ENCODE measurements at places on chromosomes 4 and X.

DNA sequence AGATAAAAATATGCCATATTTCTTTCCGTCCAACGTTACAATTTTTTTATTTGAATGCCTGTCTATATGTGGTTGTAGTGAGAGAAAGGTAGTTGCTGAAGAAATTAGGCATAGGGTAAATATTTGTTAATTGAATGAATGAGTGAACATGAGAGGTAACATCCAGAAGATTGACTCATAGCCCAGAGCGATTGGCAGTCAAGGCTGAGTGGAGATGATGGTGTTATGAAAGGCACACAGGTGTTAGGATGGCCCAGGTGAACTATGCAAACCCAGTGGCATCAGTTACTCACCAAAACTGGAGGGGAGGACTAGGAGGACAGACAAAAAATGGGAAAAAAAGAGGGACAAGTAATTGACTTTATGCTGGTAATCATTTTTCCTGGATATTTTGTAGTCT, 31.7 kb upstream of the SPRY1 start:
- no peak for DNase-seq

DNA sequence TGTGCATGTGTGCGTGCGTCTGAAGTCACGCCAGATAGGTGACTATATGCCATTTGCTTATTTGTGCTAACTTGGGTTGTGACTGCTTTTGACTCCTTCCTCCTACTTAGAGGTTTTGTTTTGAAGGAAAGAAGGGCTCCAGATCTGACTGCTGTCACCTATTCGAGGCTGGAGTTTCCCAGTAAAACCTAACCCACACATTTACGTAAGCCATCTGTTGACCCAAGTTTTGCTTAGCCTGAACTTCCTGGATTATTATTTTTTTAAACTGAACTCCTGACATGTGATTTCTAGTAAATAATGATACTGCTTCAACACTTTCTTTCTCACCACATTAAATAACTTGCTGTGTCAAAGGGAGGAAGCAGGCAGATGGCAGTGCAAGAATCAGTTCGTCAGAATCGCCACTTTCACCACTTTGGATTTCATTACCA, 41.5 kb downstream of the DTHD1 start:
- DNase-seq: no peak

GRCh38 chrX:105821471-105822121, 743 bp upstream of the NRK start:
- DNase-seq: no peak

DNA sequence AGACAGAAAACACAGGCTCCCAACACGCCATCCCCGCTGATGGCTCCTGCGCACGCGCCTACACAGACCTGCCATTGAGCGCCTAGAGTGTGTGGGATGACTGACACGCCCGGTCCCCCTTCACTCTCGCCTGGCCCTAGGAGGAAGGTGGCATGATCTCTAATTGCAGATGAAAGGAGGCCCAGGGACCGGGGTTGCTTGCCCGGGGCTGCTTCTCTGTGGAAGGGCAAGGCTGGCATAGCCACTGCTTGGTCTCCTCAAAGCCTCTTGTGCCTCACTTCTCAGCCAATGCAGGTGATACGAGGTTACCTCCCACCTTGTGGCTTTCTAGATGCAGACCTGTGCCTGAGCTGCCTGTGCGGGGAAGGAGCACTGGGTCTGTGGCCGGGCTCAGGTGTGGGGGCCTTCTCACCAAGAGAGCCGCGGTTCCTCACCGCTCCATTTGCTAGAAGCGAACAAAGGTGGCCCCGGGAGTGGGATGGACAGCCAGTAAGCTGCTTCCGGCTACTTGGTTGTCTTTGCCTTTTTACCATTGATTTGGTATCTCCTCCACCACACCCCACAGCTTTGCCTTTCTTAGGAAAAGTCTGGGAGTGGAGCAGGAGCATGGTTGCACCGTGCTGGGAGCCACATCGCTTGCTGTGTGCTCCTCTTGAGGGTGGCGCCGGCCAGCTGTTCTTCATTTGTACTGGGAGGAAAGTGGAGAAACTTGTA, 47.0 kb downstream of the TBC1D14 start:
- no peak for DNase-seq

GRCh38 chr4:142077048-142077447, 440.7 kb downstream of the IL15 start:
- no peak for DNase-seq

DNA sequence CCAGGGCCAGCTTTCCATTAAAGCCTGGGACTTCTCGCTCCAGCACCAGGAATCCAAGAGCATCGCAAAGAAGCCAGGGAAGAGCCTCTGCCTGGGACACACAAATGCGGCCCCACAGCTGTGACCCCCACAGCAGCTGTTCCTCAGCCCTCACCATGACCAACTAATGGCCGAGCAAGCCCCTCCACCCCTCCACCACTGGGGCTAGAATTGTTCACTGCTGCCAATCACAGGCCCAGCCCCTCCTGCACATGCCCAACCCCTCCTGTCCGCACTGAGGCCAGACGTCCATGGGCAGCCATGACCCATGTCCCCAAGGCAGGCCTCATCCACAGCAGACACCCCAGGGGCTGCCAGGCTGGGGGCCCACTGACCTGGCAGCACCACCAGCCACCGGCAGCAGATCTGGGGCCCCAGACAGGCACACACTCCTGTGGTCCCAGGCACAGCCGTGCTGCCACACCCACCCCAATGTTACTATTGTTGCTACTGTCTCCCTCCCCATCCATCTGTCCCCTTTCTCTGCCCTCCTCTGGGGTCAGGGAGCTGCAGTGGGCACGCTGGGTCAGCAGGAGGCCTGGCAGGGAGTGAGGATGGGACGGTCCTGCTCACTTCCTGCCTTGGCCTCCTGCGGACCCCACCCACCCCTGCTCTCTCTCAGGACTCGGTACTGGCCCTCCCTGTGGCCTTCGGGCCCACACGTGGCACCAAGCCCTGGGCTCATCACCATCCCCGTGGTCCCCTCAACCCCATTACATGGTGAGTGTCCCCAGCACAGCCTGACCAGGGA, 56.0 kb downstream of the ZFYVE28 start:
- no peak for DNase-seq

DNA sequence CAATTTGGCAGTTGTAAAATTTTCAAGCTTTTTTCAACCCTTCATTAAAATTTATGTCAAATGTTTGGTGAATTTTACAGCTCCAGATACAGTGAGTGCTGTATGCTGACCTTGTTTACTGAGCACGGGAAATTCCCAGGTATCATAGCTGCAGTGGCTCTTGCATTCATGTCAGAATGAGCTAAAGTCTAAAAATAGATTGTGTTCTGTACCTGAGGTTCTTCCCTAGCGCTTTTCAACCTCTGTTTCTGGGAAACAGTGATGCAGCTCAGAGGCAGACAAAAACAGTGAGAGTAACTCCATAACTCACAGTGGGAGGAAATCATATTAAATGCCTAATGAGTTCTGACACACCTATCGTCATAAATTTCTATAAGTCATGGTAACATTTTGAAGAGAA, 393.8 kb upstream of the GNPDA2 start:
- DNase-seq: no peak

DNA sequence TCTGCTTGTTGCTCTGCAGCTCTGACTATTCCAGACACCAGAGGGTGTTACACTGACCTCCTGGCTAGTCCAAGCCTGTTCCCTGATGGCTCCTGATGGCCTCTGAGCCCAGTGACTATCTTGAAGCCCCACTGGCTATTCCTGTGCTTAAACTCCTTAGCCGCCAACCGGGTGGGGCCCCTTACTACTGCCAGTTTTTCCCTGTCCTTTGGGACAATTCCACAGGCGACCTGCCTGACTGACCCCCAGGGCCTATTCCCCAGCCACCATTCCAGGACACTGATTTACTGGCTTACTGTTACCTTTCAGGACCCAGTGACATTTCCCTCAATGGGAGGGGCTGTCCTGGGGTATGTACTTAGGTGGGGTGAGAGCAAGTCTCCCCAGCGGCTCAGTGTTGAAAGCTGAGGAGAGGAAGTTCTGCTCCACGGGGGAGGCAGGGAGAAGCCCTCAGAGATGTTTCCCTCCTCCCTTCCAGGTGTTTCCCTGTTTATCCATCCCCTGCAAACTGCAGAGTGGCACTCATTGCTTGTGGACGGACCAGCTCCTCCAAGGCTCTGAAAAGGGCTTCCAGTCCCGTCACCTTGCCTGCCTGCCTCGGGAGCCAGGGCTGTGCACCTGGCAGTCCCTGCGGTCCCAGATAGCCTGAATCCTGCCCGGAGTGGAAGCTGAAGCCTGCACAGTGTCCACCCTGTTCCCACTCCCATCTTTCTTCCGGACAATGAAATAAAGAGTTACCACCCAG, 4.0 kb downstream of the TIMP1 start:
- DNase-seq: no peak

- no peak for DNase-seq
Measured at GRCh38 chrX:77505227-77505626, 58.0 kb downstream of the FGF16 start.

DNA sequence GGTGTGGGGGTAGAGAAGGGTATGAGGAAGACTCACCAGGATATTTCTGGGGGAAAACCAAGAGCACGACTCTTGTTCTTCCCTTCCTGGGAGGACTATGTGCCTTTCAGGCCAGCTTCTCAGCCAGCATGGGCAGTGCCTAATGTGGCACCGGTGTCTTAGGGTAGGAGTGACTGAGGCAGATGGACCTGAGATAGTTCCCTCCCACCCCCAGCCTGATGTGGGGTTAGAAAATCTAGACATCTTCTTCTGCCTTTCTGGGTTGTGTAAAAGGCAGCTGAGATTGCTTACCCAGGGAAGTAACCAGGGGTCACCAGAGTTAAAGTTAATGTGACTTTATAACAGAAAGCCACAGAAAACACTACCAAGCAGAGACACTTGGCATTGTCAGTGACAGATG, 127.3 kb downstream of the TMA16 start:
- DNase-seq: no peak

DNA sequence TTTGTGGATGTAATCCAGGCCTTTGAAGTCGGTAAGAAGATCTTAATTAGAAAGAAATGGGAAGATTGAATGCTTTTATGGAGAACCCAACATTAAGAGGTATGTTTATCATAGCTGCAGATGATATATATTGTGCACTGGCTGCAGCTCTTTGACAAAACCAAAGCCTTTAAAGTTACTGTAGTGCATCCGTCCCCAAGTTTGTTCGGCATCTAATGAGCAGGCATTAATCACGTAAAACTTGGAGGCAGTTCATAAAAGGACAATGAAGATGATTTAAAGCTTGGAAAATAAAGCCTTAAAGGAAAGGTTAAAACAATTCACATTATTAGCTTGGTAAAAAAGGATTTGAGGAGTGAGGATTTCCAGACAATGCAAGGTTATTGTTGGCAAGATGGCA, 150.8 kb upstream of the ARX start:
- no peak for DNase-seq

DNA sequence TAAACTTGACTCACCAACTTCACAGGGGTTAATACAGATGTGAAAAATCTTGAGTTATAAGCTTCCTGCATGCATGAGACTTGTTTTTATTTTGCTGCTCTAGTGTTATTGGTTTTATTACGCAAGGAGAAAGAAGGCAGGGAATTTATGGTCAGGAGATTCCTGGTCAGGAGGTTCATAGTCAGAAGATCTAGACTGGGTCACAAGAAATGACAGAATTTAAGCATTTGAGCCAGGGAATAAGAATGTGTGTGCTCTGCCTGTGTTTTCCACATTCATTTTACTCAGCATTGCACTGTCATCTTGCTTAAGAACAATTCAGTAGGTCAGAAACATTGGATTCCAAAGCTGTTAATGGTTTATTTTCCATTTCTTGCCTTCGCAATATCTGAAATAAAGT, 2522.1 kb downstream of the ARAP2 start:
- no peak for DNase-seq

DNA sequence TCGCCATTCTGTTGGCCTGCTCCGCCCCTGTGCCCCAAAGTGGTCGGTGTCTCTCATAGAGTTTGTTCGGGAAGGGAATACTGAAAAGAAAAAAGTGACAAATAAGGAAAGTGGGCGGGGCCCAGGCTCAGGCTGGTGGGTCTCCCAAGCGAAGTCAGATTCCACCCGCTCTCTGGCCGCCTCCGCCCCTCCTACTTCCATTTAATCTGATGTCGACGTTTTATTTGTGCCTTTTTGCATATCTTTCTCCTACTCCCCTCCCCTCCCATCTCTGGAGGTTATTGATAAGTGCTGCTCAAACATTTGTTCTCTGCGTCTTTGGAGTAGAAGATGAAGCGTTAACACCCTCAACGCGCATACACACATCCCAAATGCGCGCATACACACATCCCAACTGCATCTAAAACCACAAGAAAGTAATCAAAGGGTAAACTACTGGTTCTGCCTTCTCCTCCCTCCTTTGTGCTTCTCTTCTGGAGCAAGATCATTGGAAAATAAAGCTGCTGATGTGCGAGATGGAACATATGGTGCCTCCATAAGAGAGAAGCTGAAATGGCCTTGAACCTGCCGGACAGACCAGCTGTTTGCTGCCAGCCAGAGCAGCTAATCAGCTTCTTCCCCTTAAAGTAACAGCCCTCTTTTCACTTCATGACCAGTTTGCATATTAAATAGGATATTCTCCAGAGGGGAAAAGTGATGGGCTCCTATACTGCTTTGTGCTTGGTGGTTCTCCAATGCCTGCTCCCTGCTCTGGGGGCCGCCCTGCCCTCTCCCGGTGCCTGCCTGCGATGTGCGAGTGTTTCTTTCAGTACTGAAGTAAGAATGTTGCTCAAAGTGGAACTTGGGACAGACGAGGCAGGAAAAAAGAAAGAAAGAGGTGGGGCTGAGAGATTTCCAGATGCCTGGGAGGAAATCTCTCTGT, 3.1 kb downstream of the MAMLD1 start:
- DNase-seq: peak; percentile 79

GRCh38 chr4:77818073-77818601, 1.0 kb downstream of the CNOT6L start:
- DNase-seq: peak; percentile 83

DNA sequence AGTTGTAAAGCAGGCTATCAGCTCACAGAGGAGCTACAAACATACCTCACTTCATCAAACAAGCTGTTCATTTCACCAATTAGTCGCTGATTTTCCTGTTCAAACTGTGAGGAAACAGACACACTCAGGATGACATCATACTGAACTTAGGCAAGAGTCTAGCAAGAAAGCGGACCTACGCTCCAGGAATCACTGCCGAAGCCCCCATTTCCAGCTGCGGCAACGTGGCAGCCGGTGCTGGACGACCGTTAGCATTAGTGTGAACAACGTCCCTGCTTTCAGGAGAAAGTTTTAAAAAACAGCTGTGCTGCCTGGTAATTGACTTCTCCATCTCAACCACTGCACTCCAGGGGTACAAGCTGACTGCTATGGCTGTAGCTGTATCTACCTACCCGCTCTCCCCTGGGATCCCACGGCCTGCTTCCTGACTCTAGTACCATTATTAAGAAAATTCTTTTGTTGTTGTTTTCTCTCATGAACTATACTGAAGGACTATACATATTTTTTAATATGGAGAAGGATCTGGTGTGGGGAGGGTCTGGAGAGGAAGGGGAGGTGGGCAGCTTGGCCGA, 38.3 kb downstream of the NSG1 start:
- no peak for DNase-seq

- no peak for DNase-seq
Measured at GRCh38 chrX:110425222-110426154, 66.8 kb downstream of the RTL9 start.

Measured in HAP-1 (cell line).